ENCODE measurements at places on chromosomes 16 and 17. TPM values are rescaled to one million over a fixed set of nuclear protein-coding genes. Genes with fewer than 3 reads are reported as not detected.

The HOXB2 gene
- total RNA-seq: 19.1 TPM

The PRR11 gene
- total RNA-seq: 3.0 TPM

DNA sequence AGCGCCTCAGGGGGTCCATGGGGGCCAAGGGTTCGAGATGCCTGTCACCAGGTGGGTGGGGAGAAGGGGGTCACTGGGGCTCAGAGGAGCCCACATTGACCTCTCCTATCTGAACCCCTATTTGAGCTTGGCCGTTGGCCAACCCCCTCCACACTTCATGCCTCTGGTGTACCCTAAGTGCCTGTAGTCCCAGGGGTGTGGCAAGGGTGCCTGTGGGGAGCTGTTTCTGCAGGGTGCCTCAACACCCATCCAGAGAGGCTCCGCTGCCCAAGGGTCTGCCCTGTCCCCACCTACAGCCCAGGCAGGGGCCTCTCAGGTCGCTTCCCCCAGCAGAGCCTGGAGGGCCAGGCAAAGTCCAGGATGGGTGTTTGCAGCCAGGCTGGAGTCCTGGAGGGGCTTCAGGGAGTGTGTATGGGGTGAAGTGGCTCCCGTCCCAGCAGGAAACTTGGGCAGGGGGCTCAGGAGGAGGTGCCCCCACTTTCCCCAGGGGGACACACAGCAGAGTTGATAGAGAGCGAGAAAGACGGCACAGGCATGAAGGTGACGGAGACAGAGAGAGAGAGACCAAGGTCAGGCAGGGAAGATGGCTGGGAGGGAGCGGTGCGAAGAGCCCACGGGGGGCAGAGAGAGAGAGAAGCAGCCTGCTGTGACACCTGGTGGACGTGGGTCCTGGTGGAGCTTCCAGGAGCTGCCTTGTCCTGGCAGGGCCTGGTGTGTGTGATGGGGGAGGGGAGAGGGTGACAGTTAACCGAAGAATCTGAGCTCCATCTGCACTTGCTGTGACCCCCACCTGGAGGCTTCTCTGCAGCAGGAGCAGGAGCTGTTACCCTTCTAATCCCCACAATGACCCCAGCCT is at the start of gene SEPTIN12:
SEPTIN12 (minus strand) TSS at position 719 of the 856 bp plus-strand sequence; CDS start at position 19, 700 bp downstream.
- DNase-seq: no peak

- no peak for DNase-seq
These were observed 16.6 kb downstream of the KRT12 start for GRCh38 chr17:40850293-40850972.

DNA sequence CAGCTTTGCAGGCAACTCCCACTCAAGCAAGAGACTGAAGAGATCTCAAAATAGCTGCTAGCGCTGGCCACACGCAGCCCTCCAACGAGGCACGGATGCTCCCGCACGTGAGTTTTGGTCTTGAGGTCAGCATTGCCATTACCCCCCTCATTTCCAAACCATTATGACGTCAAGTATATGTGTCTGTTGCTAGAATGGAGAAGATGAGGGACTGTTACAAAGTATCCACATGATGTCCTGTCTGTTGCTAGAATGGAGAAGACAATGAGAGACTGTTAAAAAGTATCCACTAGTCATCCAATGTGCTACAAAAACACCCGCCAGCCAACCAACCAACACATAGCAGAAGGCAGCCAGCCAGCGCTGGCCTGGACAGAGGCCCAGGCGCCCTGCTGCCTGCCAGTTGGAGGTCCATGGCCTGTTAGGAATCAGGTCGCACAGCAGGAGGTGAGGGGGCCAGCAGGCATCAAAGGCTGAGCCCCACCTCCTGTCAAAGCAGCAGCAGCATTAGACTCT is 24.8 kb downstream of the KLHDC4 start:
- DNase-seq: no peak

GRCh38 chr16:17470908-17471718 is at the start of gene XYLT1:
Gene XYLT1 (minus strand): TSS chr16:17470960. CDS start chr16:17470796, 164 bp downstream.
- peak; percentile 21 for DNase-seq

DNA sequence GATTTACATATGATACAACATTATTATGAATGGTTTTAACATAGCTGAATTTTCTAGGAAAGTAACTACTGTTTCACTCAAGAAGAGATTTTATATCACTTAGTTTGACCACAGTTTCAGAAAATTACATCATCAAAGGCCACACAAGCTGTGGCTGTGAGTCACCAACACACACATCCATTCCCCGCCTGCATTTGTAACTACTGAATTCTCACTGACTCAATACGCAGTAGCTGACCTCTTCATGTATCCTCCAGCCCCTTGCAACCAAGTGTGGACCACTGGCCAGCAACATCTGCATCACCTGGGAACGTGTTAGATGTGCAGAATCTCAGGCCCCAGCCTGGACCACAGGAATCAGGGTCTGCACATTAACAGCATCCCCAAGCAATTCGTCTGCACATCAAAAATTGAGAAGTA is 197.6 kb downstream of the XYLT1 start:
- DNase-seq: no peak

DNA sequence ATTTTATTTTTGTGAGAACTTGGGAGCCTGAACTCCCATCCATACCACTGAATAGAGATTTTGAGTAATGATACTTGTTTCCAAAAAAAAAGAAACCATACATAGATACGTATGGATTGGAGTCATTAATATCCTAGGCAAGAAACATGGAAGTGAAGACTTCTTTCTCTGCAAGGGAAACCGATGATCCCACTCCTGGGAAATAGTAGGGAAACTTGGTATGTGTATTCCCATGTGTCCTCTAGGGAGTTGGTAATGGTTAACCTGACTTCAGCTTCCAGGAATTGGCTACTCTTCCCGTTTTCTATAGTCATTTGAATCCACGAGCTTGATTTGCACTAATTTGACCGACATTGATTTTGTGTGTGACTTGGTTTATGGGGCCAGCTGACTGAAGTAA is 5.4 kb downstream of the FUS start:
- no peak for DNase-seq

DNA sequence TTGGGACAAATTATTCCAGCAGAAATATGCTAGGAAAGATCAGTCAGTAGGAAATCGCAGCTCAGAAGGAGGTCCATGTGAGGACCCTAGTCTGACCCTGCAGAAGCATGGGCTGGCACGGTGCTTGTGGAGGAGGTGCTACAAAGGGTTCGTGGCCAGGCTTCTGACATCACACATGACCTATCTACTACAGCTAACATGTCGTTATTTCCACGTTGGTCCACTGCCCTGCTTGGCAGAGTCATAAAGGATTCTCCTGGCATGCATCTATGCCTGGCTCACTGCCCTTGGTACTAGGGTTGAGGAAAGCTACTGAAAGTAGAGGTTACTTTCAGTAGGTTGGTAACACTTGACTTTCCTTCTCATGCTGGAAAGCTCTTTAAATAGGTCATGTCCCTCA is 118.1 kb upstream of the SHISA6 start:
- DNase-seq: no peak

DNA sequence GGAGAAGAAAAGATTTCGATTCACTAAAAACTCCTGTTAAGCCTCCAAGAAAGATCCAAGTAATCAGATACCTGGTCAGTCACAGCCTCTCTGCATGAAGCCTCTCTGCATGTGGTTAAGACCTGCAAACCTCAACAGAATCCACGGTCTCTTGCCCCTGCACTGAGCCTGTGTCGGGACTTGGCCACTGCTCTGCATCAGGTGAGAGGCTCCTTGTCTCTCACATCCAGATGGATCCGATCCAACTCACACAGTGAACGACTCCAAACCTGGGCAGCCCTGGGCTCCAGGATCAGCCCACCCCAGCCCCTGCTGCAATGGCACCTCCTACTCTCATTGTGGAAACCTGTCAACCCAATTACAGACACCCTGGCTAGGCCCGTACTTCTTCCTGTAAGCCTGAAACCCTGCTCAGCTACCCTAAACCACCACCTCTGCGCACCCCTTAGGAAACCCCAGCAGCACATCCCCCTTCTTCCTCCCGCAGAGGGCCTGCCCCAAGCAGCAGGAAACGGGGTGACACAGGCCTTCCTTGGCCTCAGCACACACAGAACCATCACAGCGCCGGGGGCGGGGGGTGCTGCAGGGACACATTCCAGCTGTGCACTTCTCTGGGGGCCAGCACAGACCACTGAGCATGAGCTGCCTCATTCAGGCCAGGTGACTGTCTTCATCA is 129.5 kb downstream of the ANKRD11 start:
- peak; percentile 94 for DNase-seq

DNA sequence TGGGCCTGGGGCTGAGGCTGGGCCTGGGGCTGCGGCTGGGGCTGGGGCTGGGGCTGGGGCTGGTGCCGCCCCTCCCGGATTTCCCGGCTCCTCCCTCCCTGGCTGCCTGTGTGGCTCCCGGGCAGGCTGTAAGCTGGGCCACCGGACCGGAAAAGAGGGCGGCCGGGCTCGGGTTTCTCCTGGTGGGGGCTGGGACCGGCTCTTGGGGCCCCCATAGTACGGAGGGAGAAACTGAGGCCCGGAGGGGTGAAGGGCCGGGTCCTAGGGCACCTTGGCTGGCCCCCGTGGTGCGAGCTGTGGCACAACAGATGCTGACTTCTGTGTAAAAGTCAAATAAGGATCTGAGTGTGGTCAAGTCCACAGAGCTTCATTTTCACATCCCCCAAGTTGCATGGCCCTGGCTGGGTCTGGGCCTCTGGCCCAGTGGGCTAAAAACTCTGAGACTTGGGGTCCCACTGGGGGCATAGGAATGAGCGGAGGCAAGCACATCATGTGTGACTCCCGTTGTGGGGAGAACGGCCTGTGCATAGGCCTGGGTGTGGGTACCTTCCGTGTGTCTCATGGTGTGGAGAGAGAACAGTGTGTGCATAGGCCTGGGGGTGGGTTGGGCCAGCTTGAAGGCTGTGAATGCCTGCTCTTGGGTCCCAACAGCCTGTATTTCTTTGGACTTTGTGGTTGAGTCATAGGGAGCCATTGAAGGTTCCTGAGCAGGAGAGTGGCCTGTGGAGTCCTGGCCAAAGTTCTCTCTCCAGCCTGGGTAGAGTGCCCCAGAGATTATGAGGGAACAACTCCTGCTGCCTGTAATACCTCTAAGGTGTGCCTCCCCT is 123.9 kb upstream of the CIBAR2 start:
- DNase-seq: no peak

- no peak for DNase-seq
These were observed 12.8 kb upstream of the MT4 start for GRCh38 chr16:56551796-56552738.

- DNase-seq: no peak
These were observed 9.6 kb downstream of the LDAF1 start for GRCh38 chr16:21167929-21168602.

- no peak for DNase-seq
These were observed 61.1 kb downstream of the TOM1L2 start for GRCh38 chr17:17911001-17911613.

DNA sequence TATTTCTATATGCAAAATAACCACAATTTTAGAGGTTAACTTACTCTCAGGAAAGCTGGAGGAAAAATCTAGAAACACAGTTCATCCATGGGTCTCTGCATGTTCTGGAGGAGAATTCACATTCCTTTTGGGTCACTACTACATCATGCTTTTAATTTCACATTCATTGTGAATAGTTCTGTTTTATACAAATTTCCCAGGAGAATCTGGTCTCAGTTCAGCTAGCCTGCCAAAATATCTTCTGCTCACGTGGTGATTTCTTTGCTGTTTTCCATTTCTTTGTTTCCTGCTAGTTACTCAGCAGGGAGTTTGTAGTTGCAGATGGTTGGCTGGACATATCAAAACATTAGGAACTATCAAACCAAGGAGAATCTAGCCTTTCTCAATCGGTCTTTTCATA is at the start of gene ABCA9:
ABCA9 (minus strand) TSS at position 106 of the 400 bp plus-strand sequence. CDS start 9,801 bp downstream, outside the sequence.
- no peak for DNase-seq

- no peak for DNase-seq
These were observed 51.5 kb upstream of the RCVRN start for GRCh38 chr17:9956474-9957131.

GRCh38 chr17:82231562-82232321 is 2.9 kb downstream of the SLC16A3 start:
- no peak for DNase-seq

DNA sequence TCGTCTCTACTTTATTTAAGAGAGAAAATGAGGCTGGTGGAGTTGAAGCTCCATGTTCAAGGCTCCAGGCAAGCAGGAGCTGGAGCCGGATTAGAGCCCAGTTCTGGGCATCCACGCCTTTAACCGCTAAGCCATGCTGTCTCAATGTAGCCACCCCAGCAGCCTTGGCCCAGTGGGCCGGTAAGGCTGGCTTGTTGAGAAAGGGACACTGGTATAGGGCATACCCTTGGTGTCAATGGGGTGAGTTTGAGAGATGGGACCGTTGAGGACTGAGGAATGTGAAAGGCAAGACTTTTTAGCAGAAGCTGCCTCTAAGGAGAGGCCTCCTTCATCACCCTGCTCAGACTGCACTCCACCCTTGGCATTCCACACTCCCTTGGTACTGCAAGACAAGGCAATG is 147.4 kb downstream of the CYLD start:
- no peak for DNase-seq

All from CD4-positive, CD25-positive, alpha-beta regulatory T cell (primary cell).